Upper lobe of left lung (tissue), 6 donors: ENCODE measurements at places on chromosomes 16 and 17. TPM values are rescaled to one million over a fixed set of nuclear protein-coding genes. Genes with fewer than 3 reads are reported as not detected.

The TK1 gene
- total RNA-seq = 16.0 TPM

The CCT6B gene
- total RNA-seq = 2.4 TPM

The CLEC19A gene
- total RNA-seq = not detected

- DNase-seq = no peak
Measured at GRCh38 chr17:319266-319665, 33.3 kb downstream of the RPH3AL start.

DNA sequence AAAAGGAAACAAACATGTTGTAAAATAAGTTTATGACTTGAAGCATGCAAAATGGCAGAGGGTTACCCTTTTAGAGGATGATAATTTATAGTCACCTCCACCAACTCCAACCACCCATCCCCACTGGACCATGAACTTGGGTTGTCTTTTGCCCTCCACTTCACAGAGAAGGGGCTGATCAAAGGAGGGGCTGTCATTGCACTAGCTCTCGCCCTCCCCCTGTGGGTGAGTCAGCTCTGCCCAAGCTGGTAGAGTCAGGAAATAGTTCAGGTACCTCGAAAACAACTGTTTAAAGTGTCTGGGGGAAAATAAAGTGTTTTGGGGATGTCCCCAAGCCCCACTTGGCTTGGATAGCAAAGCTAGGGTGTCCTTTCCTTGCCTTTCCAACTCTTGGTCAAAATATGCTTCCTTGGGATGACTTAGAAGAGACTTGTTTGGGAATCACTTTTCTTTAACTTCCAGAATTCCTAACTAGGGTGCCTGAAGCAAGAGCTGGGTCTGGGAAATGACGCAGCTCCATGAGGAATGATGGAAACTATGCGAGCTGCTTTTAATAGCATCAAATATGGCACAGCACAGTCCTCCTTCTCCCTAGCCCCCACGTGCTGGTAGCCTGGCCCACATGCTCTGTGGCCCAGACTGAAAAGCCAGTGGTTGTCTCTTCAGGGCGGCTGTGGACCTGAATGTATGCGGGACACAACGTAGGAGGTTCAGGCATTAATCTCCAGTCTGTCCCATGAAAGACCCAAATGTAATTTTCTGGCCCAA, 40.7 kb downstream of the TBX4 start:
- no peak for DNase-seq
